ENCODE measurements at places on chromosomes 11 and 22. TPM values are rescaled to one million over a fixed set of nuclear protein-coding genes. Genes with fewer than 3 reads are reported as not detected.

- no peak overlapping the region for H3K27ac ChIP-seq
- H3K36me3 ChIP-seq: no peaks in the 10 kb centered on the region
- no peaks in the 10 kb centered on the region for H3K27me3 ChIP-seq
- DNase-seq: no peak
Measured at GRCh38 chr11:92268546-92268945, 43.9 kb downstream of the FAT3 start.

The BRMS1 gene
- 54.3 TPM for total RNA-seq

DNA sequence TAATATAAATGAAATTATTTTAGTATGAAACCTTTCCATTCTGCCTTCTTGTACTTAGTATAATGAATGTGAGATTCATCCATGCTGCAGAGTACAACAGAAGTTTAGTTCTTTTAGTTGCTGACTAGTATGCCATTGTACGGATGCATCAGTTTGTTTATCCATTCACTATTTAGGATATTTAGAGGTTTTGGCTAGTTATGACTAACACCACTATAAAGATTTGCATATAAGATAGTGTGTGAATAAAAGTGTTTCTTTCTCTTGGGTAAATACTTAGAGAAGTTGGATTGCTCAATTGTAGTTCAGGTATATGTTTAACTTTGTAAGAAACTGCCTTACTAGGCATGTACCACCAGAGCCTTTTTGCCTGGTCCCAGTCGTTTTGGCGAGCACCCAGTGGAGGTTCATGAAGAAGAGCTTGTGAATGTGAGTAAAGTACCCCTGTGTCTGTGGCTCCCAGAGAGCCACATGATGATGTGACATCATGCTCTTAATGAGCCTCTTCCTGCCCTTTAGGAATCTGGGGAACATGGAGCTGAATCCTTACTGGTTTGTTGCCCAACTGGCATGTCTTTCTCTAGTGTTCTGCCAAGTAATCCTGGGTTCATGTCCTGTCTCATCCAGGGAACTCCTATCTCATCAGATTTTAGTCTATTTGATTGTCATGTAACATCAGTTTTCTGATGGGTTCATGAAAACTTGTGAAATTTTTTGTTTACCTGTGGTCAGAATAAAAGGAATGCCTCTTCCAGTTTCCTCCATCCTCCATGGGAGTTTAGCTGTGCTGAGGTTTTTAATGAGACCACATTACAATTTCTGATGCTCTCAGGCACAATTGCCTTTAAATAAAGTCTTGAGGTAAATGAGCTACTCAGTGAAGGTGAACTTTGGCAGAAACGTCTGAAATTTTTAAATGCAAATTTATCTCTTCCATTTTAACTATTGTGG is 234.8 kb downstream of the CASP12 start:
- no peak overlapping the region for H3K27ac ChIP-seq
- H3K4me1 ChIP-seq: no peaks in the 10 kb centered on the region
- H3K36me3 ChIP-seq: no peaks in the 10 kb centered on the region
- H3K27me3 ChIP-seq: no peaks in the 10 kb centered on the region

DNA sequence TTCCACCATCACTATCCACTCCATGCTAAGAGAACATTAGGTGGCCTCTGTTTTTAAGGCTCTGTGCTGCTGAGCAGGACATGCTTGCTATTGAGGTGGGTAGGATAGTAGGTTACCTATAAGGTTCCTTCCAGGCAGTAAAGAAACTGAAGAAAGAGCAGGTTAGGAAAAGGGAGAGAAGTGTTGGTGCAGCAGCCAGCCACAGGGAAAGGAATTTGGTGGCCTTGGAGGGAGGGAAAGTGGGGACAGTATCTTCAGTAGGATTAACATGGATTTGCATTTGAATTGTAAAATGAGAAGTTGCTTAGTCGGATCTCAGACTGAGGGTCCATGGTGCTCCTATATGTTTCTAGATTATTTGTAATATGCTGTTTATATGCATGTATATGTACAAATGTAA is 49.2 kb upstream of the OLFML1 start:
- no peaks in the 10 kb centered on the region for H3K36me3 ChIP-seq
- no peak for DNase-seq
- no peak overlapping the region for H3K27ac ChIP-seq
- no peaks in the 10 kb centered on the region for H3K4me1 ChIP-seq

GRCh38 chr11:61545341-61545740 is 35.5 kb downstream of the SYT7 start:
- no peak for DNase-seq
- no peaks in the 10 kb centered on the region for H3K27me3 ChIP-seq
- H3K36me3 ChIP-seq: no peaks in the 10 kb centered on the region
- no peak overlapping the region for H3K4me3 ChIP-seq
- H3K4me1 ChIP-seq: no peaks in the 10 kb centered on the region
- no peak overlapping the region for H3K27ac ChIP-seq

GRCh38 chr11:36041988-36042611 is 98.2 kb downstream of the LDLRAD3 start:
- H3K27me3 ChIP-seq: no peaks in the 10 kb centered on the region
- H3K4me3 ChIP-seq: no peak overlapping the region
- DNase-seq: no peak

- no peaks in the 10 kb centered on the region for H3K36me3 ChIP-seq
- H3K4me1 ChIP-seq: no peaks in the 10 kb centered on the region
- no peak for DNase-seq
- H3K27ac ChIP-seq: no peak overlapping the region
- no peak overlapping the region for H3K4me3 ChIP-seq
- H3K27me3 ChIP-seq: no peaks in the 10 kb centered on the region
Measured at GRCh38 chr22:25437414-25438160, 126.9 kb upstream of the GRK3 start.

DNA sequence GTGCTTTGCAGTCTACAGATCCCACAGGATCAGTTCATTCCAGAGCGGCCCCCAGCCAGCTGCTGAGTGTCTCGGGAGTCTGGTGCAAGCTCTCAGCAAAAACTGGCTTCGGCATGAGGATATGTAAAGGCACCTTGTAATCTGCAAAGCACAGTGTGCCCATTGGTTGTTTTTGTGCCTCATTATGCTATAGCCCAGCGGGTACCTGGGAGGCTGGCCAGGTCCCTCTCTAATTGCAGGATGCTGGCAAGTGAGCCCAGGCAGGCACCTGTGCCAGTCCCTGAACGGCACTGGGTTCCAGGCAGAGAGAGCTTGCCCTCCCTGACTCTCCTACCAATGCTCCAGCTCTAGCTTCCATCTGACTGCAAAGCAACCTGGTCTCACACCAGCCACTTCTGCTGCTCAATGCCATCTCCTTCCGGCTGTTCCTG is 128.7 kb downstream of the DSCAML1 start:
- no peaks in the 10 kb centered on the region for H3K36me3 ChIP-seq
- H3K27ac ChIP-seq: no peak overlapping the region
- H3K4me1 ChIP-seq: no peaks in the 10 kb centered on the region
- no peaks in the 10 kb centered on the region for H3K27me3 ChIP-seq

- no peaks in the 10 kb centered on the region for H3K36me3 ChIP-seq
- no peaks in the 10 kb centered on the region for H3K27me3 ChIP-seq
- no peak overlapping the region for H3K27ac ChIP-seq
- DNase-seq: no peak
- no peaks in the 10 kb centered on the region for H3K4me1 ChIP-seq
- H3K4me3 ChIP-seq: no peak overlapping the region
Measured at GRCh38 chr11:111115890-111116289, 129.6 kb upstream of the POU2AF2 start.

GRCh38 chr11:86167499-86168164 is 76.9 kb upstream of the EED start:
- no peak for DNase-seq
- H3K4me3 ChIP-seq: no peak overlapping the region
- H3K36me3 ChIP-seq: no peaks in the 10 kb centered on the region
- no peak overlapping the region for H3K27ac ChIP-seq

The CD44 gene
- total RNA-seq: 348 TPM

The KLHL35 gene
- total RNA-seq: 1.6 TPM

DNA sequence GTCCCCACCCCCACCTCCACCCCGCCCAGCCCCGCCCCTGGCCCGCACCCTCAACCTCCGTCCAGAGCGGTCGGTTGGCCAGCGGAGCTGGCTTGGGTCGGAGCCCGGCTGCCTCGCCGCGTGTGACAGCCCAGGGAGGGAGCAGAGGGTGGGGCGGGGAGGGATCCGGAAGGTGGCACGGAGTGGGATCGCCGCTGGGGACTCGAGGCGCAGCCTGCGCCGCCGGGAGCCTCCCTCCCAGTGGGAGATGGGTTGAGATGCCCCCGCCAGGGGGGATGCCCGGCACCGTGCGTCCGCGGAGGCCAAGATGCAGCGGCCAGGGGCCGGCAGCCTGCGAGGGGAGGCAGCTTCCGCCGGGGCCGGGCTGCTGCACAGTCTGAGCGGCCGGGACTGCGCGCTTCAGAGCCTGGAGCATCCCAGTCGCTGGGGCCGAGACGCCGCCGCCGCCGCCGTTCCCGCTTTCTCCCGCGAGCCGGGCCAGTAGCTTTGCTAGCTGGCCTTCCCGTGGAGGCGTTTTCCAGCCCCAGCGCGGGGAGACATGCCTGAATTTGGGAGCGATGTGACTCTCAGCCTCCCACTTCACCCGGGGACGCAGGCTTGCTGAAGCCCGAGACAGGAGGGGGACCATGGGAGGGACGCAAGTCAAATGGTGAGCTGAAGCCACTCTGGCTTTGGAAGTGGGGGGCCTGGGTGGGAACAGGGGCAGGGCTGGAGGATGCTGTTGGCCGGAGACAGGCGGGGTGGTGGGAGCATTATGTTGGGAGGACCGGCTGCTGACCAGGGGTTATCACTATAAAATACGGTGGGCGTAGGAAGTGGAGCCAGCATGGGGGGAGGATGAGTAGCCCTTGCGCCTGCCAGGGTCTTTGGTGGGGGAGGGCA is 40.2 kb downstream of the DIXDC1 start:
- H3K4me1 ChIP-seq: no peaks in the 10 kb centered on the region
- peak overlapping the region; percentile 76 for H3K4me3 ChIP-seq
- DNase-seq: peak; percentile 76
- no peaks in the 10 kb centered on the region for H3K27me3 ChIP-seq
- no peaks in the 10 kb centered on the region for H3K36me3 ChIP-seq

DNA sequence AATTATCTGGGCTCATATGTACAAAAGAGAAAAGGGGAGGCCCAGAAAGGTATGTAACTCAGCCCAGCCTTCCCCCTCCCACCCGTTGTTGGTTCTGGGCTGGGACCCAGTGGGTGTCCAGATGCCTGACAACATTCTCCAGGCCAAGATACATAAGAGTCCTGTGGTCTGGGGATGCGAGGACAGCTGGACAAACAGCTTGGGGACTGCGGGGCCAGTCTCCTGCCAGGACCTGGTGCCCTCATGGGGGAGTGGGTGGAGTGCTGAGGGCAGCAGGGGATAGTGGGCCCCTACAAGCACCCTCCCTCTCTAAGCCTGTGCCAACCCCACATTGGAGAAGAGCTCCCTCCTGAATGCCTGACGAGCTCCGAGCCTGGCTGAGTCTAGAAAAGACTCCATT is 3.5 kb upstream of the SLC22A6 start:
- H3K36me3 ChIP-seq: no peaks in the 10 kb centered on the region
- no peak overlapping the region for H3K4me3 ChIP-seq
- no peaks in the 10 kb centered on the region for H3K4me1 ChIP-seq

DNA sequence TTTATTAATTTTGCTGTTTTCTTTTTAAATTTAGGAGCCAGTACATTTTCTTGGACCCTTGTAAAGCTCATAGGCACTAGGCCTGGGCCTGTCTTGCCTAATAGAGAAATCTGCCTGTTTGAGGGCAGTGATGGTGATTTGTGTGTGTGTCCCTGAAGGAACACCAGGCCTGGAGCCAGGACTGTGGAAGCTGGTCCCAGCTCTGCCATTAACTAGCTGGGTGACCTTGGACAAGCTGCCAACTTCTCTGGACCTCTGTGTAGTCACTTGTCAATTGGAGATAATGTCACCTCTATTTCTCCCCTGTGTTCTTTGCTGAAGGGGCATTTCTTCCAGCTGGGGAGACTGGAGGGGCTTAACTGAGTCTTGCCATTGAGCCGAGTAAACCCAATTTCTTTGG is 16.0 kb upstream of the FTH1 start:
- no peaks in the 10 kb centered on the region for H3K27me3 ChIP-seq
- no peaks in the 10 kb centered on the region for H3K4me1 ChIP-seq
- DNase-seq: peak; percentile 9

DNA sequence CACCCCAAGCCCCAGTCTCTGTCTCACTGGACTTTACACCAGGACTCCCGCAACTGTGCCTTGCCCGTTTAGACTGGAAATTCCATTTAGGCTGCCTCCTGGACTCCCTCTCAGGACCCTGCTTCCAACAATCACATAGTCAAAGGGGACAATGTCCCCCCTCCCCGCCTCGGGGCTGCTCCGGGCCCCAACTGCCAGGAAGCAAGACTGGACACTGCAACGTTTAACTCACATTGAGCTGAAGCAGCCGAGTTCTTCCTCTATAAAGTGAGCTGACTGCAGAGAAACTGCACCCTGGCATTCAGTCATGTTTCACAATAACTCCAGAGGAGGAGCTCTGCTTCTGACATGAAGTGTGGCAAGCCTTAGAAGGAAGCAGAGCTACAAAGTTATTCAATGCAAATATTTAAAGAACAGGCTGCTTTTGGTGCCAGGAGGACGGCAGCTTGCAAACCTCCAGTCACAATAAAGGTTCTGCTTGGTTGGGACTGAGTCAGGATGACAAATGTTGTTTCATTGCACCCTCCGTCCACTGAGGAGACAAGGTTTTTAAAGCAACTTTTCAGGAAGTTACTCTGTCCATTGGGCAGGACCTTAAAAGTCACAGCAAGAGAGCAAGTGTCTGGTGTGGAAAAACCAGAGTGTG is 19.9 kb downstream of the PACSIN2 start:
- H3K4me1 ChIP-seq: peaks cover 18% of the 10 kb centered on the region
- peak; percentile 83 for DNase-seq
- peak overlapping the region; percentile 95 for H3K27ac ChIP-seq
- H3K36me3 ChIP-seq: no peaks in the 10 kb centered on the region

The OR52N4 gene
- total RNA-seq: not detected

DNA sequence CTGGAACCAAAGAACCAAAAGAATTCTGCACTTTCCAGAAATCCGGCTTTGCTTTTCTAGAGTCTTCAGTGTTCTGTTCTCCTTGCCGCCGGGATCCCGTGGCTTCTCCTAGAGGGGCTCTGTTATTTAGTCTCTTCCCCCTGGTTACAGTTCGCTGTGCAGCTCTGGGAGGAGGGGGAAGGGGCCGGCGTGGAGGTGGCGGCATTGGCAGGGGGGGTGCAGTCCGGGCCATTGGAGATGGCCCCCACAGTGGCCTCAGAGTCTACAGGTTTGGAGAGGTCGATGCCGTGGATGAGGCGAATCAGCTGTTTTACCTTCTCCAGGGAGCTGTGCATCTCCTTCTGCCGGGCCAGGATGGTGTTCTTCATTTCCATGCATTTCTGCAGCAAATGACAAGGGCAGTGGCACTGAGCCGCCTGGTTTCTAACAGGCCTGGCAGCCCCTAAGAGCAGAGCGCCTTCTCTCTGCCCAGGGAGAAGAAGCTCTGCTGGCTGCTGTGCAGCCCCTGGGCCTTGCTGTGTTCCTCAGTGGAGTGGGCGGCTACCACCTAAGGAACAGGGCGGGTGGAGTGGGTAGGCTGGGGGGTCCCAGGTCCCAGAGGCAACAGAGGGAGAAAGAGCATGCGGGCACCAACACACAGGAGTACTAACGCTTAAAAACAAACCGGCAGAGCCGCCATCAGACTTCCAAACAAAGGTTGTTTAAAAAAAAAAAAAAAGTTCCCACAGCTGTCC is 11.6 kb downstream of the LARGE2 start:
- H3K27ac ChIP-seq: peak overlapping the region; percentile 77
- H3K4me3 ChIP-seq: peak overlapping the region; percentile 21
- H3K4me1 ChIP-seq: peaks cover 15% of the 10 kb centered on the region
- no peak for DNase-seq
- H3K36me3 ChIP-seq: no peaks in the 10 kb centered on the region

- H3K27me3 ChIP-seq: no peaks in the 10 kb centered on the region
- no peak overlapping the region for H3K27ac ChIP-seq
- no peak for DNase-seq
- no peaks in the 10 kb centered on the region for H3K36me3 ChIP-seq
Measured at GRCh38 chr22:24096758-24097115, 84.5 kb upstream of the SUSD2 start.

Data from breast epithelium (tissue), 4 donors.